NCI-H526 (cell line): ENCODE measurements at places on chromosomes 13 and 19.
A peak's percentile ranks its signal among the peaks of the same experiment; 100 is the strongest.

DNA sequence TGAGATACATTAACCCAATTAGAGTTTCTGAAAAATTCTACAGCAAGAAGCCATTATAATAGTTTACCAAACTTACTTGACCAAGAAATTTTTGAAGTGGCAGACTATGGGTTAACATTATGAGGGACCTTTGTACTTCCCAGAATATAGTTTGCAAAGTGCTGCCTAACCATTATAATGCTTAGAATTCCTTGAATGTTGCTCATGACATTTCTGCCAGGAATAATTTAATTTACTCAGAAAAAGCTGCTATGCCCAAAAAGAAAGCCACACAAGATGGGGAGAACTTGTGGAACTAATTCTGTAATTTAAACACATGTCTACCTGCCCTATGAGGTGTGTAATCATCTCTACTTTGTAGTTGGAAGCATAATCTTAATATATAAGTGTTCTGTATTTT, 58.1 kb upstream of the MYCBP2 start:
- DNase-seq = no peak

DNA sequence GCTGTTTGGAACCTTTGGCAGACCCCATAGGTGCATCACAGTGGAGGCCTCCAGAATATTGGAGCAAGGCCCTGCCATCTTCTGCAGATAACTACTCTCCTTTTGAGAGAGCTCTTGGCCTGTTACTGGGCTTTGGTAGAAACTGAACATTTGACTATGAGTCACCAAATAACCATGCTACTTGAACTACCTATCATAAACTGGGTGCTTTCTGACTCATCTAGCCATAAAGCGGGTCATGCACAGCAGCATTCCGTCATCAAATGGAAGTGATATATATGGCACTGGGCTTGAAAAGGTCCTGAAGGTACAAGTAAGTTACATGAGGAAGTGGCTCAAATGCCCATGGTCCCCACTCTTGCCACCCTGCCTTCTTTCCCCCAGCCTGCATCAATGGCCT, 782.5 kb upstream of the SLITRK6 start:
- no peak for DNase-seq

DNA sequence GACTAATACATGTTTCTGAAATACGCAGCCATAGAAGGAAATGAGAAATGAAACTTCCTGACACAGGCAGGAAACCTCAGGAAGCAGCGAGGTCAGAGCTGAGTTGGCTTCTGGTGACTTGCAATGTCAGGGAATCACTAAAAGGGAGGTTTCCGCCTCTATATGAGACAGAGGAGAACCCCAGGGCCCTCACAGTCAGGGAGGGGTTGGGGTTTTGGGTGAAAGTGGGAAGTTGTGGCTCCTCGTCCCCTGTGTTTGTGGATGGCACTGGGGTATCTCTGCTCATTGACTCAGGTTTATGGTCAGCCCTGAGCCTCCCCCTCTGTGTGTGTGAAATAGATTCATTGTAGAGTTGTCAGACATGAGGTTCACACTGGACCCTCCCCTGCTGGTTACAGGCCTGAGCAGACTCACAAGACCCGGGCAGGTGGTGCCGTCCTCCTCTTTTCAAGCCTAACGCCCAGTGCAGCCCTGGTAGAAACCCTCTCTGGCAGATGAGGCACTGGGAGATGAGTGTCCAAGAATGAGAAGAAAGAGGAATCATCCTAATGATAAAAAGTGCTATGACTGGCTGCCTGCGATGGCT, 5.5 kb upstream of the LILRA6 start:
- DNase-seq = no peak

GRCh38 chr13:98353750-98354149, 176.7 kb upstream of the RNF113B start:
- no peak for DNase-seq

GRCh38 chr13:108786456-108787200, 157.2 kb downstream of the MYO16 start:
- no peak for DNase-seq

DNA sequence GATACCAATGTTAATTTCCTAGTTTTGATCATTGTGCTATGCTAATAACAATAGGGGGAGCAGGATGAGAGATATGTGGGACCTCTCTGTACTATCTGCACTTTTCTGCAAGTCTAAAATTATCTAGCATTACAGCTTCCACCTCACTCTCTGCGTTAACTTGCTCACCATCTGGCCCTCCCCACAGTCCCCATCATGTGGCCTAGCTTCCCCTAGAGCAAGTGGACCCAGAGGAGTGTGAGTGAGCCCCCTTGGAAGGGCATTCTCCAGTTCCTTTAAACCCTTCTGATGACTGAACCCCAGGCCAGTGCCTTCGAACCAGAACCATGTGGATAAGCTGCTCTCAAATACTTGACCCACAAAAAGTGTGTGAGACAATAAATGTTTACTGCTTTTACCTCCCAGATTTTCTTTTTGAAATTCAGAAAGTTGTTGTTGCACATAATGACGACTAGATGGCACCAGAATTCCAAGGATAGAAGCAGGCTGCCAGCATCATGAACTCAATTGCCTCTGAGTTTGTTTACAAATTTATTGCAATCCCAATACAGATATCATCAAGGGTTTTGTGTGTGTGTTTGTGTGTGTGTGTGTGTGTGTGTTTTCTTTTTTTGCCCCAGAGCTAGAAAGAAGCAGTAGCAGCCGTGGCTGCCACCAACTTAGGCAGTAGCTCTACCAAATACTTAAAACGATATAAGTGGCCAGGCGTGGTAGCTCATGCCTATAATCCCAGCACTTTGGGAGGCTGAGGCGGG, 49.0 kb upstream of the ZNF780A start:
- peak; percentile 62 for DNase-seq

DNA sequence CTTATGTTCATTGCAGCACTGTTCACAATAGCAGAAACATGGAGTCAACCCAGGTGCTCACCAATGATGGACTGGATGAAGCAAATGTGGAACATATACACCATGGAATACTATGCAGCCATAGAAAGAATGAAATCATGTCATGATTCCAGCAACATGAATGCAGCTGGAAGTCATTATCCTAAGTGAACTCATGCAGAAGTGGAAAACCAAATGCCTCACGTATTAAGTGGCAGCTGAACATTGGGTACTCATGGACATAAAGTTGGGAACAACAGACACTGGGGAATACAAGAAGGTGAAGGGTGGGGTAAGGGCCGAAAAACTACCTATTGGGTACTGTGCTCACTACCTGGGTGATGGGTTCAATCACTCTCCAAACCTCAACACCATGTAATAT, 915.9 kb downstream of the UQCRFS1 start:
- no peak for DNase-seq
